C1 segment of cervical spinal cord (tissue), 14 donors: ENCODE measurements at places on chromosomes 11 and 22.

- DNase-seq = no peak
These were observed 279.9 kb downstream of the BRD1 start for GRCh38 chr22:49547751-49548239.

DNA sequence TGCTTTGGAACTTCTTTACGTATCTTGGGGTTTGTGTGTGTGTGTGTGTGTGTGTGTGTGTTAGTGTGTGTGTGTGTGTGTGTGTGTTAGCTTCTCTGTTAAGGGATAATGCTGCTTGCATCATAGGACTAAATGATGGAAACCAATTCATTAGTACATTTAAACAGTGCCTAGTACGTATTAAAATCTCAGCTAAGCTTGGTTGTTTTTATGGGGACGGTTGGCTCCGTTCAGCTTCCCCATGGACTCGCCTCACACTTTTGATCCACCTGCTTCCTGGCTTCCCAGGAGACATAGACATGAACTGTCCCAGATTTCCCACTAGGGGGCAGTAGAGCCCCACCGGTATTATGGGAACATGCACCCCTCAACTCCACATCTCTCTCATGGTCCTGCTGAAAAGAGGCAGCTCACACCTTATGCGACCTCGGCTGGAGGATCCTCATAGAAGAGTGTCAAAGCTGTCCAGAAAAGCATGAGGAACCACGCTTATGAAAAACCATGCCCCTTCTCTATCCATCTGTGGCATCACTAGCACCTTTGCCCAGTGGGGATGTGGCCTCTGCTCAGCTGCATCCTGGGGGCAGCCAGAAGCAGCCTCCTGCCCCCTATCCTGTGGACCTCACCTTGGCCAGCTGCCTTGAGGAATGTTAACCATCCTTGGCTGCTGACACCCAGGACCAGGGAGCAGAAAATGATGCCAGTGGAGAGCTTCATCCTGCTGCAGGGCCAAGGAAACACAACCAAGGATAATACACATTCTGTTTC lies 9.7 kb upstream of the SAAL1 start:
- DNase-seq = peak; percentile 10

DNA sequence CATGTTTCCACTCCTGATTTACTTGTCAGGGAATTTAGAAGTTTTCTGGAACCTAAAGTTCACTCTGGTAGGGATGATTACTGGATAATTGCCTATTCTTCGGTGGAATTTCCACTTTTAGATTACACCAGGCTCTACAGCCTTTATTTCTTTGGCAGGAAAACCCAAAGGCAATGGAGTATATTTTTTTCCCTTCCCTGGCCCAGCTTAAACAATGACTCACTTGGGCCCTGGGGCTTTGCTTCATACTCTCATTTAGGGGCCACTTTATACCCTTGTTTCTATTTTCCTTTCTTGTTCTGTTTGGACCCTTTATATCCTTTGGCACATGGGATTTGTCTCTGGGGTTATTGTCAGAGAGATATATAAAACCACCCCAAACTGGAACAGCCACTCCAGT lies 114.7 kb downstream of the CSTPP1 start:
- DNase-seq = no peak

DNA sequence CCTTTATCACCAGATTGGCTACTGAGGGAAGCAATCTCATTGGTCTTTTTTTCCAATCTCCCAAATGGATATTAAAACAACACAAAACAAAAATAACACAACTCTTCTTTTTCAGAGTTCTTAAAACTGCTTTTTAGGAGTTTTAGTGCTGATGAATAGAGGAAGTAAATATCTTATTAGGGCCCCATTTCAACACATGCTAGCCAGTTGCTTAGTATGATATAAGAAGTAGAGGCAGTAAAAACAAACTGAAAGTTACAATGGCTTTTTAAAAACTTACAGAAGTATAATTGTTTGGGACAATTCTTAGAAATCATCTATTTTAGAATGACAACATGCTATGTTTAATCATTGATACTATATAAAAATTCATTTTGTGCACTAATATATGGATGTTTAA lies 3.4 kb downstream of the C11orf71 start:
- no peak for DNase-seq

DNA sequence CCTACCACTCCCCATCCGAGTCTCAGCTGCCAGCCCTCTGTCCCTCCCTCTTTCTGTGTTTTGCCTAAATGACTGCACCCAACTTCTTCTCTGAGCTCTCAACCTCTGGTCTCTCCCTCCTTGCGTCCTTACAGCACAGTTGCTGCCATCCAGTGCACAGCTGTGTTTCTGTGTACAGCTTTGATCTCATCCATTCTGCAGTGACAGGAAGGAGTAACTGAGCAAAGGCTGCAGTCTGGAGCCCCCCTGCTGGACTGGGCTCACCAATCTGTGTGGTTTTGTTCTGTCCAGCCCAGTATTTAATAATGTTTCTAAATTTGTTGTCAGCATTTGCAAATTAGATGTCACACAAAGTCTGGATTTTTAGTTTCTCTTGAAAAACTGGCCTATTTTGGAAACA lies 43.8 kb downstream of the PRR5L start:
- DNase-seq = no peak

GRCh38 chr11:44199298-44199697 lies 103.8 kb downstream of the EXT2 start:
- no peak for DNase-seq

- DNase-seq = no peak
These were observed 36.1 kb upstream of the NNMT start for GRCh38 chr11:114260077-114260476.

DNA sequence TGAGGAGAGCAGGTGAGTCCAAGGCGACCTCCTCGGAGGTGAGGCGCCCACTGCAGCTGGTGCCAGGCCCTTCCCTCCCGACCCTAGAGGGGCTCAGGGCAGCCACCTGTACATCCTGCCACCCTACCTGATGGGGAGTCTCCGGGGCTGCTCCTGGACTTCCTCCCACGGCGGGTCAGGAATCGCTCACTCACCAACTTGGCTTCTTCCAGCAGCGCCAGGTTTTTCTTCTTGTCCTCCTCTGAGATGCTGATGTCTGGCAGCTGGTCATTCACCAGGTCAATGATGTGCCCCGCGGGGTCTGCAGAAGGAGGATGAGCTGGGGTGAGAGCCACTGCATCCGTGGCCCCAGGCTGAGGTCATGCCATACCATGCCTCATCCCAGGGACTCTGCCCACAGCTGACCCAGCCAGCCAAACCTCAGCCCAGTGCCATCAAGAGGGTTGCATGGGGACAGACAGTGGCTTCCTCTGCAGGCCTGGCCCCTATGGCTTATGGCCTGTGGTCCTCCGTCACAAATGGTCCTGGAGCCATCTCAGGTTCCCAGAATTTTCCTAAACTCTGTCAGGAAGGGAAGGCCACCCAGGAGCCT lies 61.0 kb upstream of the LYVE1 start:
- DNase-seq = no peak

GRCh38 chr11:115676768-115677167 lies 172.6 kb upstream of the CADM1 start:
- DNase-seq = no peak

- no peak for DNase-seq
These were observed 29.5 kb downstream of the DKK3 start for GRCh38 chr11:11978792-11979487.

- no peak for DNase-seq
These were observed 1.4 kb upstream of the OR4D11 start for GRCh38 chr11:59501931-59502330.

- no peak for DNase-seq
These were observed 175.2 kb downstream of the WNT11 start for GRCh38 chr11:76030968-76031590.

DNA sequence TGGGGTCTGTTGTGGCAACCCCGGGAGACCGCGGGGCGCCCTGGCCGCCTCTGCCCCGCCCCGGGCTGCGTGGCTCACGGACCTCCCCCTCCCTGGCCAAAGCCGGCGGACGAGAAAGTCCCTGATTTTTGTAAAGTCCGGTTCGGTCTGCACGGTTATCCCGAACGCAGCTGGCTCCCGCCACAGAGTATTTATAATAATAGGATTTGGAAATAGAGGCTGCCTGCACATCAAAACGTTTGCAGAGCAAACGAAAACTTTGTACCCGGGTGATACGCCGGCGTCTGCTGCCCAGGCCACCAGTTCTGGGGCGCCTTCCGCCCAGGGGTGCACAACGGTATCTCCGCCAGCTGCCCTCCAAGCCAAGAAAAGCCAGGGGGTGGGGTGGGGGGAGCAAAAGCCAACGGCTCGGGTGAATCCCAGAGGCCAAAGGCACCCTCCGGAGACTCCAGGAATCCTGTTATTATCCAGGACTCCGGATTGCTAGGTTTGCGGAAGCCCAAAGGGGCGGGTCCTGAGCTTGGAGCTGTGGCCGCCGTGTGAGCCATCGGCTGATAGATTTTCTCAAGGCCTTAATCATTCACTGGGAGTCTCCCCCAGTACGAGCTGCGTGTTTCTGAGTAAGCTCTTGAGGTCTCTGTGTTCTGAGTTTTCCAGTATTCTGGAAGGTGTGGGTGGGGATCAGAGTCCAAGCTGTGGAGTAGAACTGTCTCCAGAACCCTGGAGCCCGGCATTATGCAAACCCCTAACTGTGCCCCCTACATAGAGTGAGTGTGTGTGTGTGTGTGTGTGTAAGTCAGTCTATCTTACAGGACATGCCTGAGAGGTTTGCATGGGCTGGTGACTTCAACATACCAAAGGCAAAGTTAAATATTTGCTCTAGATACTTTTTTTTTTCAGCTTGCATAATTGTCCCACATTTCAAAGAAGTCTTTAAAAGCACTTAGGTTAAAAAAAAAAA lies 673 bp upstream of the SHANK2 start:
- no peak for DNase-seq

GRCh38 chr22:31575190-31575589 lies 78.9 kb downstream of the SFI1 start:
- DNase-seq = peak; percentile 22

- DNase-seq = no peak
These were observed 41.6 kb downstream of the C11orf71 start for GRCh38 chr11:114358716-114359115.
